ENCODE measurements at places on chromosomes 3 and 15. TPM values are rescaled to one million over a fixed set of nuclear protein-coding genes. Genes with fewer than 3 reads are reported as not detected.

- H3K4me3 ChIP-seq: no peak overlapping the region
- peaks cover 3% of the 10 kb centered on the region for H3K36me3 ChIP-seq
- no peaks in the 10 kb centered on the region for H3K27me3 ChIP-seq
- DNase-seq: no peak
Measured at GRCh38 chr3:111084911-111085310, 13.3 kb downstream of the NECTIN3 start.

GRCh38 chr3:165938986-165939540, 101.8 kb upstream of the BCHE start:
- H3K36me3 ChIP-seq: no peaks in the 10 kb centered on the region
- no peak overlapping the region for H3K4me3 ChIP-seq
- no peaks in the 10 kb centered on the region for H3K27me3 ChIP-seq
- no peak for DNase-seq
- H3K27ac ChIP-seq: no peak overlapping the region

GRCh38 chr3:159322322-159322939, 520.6 kb downstream of the MFSD1 start:
- no peak for DNase-seq
- H3K36me3 ChIP-seq: no peaks in the 10 kb centered on the region
- H3K27ac ChIP-seq: no peak overlapping the region
- H3K4me3 ChIP-seq: no peak overlapping the region
- H3K27me3 ChIP-seq: no peaks in the 10 kb centered on the region

DNA sequence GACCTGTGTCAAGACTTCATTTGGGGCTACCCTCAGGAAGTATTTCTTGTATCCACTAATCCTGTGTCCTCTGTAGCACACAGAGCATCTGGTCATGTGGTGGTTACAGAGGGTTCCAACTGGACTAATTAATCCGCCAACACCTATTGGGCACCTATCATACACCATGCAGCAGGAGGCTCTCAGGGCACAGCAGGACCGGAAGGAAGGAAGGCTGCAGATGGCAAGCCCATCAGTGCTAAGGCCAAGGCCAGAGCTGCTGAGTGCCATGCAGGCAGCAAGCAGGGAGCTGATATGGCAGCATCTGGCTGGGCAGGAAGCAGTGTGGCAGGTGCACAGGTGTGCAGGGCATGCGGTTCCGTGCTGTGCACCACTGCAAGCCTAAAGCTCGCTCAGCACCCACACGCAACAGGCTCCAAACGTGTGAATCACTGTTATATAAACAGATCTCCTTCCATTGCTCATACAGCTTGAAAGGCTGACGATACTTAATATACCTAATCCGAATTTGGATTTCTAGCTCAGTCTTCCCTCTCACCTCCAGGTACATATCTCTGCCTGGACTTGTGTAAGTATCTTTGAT, 64.4 kb upstream of the SNRPA1 start:
- H3K27ac ChIP-seq: no peak overlapping the region
- peaks cover 2% of the 10 kb centered on the region for H3K36me3 ChIP-seq
- H3K4me3 ChIP-seq: no peak overlapping the region

Gene ERICH6
- not detected for total RNA-seq

DNA sequence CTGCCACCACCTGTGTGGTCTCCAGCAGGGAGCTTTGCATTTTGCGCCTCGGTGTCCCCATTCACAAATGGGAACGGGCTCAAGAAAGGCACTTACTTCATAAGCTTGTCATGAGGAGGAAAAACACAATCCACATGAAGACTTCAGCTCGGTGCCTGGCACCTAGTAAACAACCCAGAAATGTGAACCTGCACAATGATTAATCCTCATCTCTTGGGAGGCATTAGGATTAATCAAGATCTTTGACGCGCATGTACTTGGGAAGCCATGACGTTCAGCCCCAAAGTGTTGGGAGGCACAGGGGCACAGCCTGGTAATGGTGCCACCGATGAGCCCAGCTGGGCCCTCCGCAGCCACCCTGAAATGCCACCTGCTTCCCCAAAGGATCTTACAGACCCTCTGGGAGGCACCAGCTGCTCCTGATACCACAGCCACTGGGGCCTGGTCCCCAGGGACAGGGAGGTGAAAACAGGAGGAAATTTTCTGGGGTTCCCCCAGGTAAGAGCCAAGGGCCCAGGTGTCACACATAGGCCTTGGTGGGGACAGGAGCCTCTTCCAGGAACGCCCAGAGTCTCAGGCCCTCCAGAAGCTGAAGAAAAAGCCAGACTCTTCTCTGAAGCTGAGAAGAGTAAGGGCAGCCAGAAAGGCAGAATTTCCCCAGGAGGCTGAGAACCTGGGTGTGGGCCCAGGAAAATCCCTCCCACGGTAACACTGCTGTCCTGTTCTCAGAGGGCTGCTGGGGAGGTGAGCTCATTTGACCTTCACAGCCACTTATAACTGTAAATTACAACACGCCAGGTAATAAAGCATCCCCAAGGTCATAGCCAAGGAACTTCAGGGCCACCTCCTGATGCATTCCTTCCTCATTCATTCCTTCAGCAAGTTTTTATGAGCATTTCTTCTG, 507.5 kb downstream of the SHQ1 start:
- H3K36me3 ChIP-seq: no peaks in the 10 kb centered on the region
- DNase-seq: no peak
- H3K27me3 ChIP-seq: no peaks in the 10 kb centered on the region
- peaks cover 34% of the 10 kb centered on the region for H3K4me1 ChIP-seq
- no peak overlapping the region for H3K4me3 ChIP-seq
- H3K27ac ChIP-seq: no peak overlapping the region

GRCh38 chr3:130779031-130779430, 32.4 kb upstream of the PIK3R4 start:
- H3K36me3 ChIP-seq: no peaks in the 10 kb centered on the region
- peaks cover 5% of the 10 kb centered on the region for H3K4me1 ChIP-seq
- H3K27ac ChIP-seq: no peak overlapping the region
- H3K4me3 ChIP-seq: no peak overlapping the region

DNA sequence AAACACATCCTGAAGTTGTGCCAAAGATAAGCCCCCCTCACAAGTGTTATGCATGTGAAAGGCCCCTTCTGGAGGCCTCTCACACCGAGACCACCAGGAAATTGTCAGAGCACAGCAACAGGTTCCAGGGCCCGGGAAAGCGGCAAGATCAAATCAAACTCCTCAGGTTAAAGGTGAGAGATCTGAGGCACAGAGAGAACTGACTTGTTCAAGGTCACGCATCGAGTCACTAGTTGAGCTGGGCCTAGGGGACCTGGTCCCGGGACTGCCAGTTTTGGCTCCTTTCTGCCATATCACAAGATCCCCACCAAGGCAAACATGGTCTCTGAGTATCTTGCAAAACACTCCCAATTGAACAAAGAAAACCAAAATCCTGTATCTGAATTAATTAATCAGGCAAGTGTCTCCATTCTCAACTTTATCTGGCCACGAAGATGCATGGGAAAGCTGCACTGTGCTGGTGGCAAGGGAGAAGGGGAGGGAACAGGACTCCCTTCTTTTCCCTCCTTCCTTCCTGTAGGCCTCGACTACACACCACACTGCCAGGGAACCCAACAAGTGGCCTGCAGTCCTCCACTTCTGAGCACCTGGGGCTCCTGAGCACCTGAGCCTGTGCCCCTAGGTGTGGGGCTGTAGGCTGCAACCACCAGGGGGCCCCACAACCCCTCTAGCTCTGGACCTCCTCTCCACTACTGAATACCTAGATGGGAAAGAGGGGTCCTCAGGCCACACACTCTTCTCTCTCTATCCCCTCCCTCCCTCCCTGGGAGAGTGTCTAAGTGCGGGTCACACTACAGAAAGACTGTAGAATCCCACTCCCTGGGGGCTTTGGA, 37.3 kb downstream of the ANP32A start:
- H3K36me3 ChIP-seq: peaks cover 33% of the 10 kb centered on the region
- H3K27me3 ChIP-seq: no peaks in the 10 kb centered on the region
- peak overlapping the region; percentile 70 for H3K27ac ChIP-seq
- DNase-seq: peak; percentile 73
- H3K4me1 ChIP-seq: peaks cover 51% of the 10 kb centered on the region
- H3K4me3 ChIP-seq: no peak overlapping the region

DNA sequence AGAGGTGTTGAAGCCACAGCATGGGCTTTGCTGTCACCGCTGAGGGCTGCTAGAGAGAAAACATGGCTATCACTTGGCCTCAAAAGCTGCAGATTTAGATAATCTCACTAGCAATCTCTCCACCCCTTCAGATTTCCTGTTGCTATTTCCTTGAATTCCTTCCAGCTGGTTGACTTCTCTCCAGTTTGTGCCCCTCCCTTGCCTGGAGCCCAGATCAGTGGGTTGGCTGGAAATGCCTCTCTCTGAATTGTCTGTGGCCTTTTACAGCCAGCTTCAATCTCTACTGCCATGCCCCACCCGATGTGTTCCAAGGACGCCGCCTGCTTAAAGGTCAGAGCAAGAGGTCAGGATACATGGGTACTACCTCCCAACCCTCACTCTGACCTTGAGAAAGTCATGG, 294.1 kb downstream of the NTRK3 start:
- no peak overlapping the region for H3K27ac ChIP-seq
- DNase-seq: no peak
- no peaks in the 10 kb centered on the region for H3K27me3 ChIP-seq

DNA sequence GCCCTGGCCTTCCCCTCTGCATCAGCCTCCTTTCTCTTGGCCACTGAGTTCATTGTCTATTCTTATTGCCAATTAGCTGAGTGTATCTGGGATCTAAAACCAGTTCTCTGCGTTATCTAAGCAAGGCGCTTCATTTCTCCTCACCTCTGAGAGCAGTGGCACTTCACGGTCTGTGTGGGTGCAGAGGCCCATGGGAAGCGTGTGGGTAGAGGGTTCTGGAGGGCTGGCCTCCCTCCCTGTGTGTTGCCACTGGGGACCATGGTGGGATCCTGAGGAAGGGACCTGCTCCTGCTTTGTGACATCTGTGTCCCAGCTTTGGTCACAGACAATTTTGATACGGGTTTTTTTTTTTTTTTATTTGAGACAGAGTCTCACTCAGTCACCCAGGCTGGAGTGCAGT, 32.7 kb downstream of the EDEM1 start:
- no peak overlapping the region for H3K27ac ChIP-seq
- no peaks in the 10 kb centered on the region for H3K4me1 ChIP-seq
